ENCODE measurements at places on chromosomes 6 and 20. TPM values are rescaled to one million over a fixed set of nuclear protein-coding genes. Genes with fewer than 3 reads are reported as not detected.

Gene GPR6
- total RNA-seq: not detected

Gene EFCAB8
- total RNA-seq: under 0.01 TPM

Gene ZBTB24
- 6.5 TPM for total RNA-seq

Gene RIPK1
- total RNA-seq: 23.6 TPM

Gene ANKEF1
- 0.96 TPM for total RNA-seq

Gene CNR1
- total RNA-seq: 0.28 TPM

Gene PSMG4
- 23.4 TPM for total RNA-seq

Gene OXT
- not detected for total RNA-seq

Gene C6orf141
- total RNA-seq: not detected

Gene HLA-DPB1
- total RNA-seq: 26.8 TPM

Gene PGC
- total RNA-seq: not detected

Gene PPP1R14C
- 0.38 TPM for total RNA-seq

Gene KHDC3L
- total RNA-seq: not detected

Gene EYS
- total RNA-seq: under 0.01 TPM

Gene RBPJL
- not detected for total RNA-seq

Gene KCNK5
- total RNA-seq: not detected

Gene HDAC2
- total RNA-seq: 49.0 TPM

Gene MARCKS
- total RNA-seq: 119 TPM

Gene NKX2-2
- not detected for total RNA-seq

Gene KCNK15
- 0.19 TPM for total RNA-seq

Gene IRAK1BP1
- 2.5 TPM for total RNA-seq

Gene SOX18
- total RNA-seq: 0.19 TPM

Gene PNPLA1
- not detected for total RNA-seq

Gene CSNK2B
- total RNA-seq: 140 TPM

Gene ANGPT4
- under 0.01 TPM for total RNA-seq

Gene COL19A1
- 1.4 TPM for total RNA-seq
